ENCODE measurements at places on chromosomes 12 and 14.

GRCh38 chr14:72610096-72610830 lies 283.6 kb downstream of the DPF3 start:
- no peak for DNase-seq

- DNase-seq: no peak
Measured at GRCh38 chr12:69476276-69477017, 6.3 kb downstream of the FRS2 start.

DNA sequence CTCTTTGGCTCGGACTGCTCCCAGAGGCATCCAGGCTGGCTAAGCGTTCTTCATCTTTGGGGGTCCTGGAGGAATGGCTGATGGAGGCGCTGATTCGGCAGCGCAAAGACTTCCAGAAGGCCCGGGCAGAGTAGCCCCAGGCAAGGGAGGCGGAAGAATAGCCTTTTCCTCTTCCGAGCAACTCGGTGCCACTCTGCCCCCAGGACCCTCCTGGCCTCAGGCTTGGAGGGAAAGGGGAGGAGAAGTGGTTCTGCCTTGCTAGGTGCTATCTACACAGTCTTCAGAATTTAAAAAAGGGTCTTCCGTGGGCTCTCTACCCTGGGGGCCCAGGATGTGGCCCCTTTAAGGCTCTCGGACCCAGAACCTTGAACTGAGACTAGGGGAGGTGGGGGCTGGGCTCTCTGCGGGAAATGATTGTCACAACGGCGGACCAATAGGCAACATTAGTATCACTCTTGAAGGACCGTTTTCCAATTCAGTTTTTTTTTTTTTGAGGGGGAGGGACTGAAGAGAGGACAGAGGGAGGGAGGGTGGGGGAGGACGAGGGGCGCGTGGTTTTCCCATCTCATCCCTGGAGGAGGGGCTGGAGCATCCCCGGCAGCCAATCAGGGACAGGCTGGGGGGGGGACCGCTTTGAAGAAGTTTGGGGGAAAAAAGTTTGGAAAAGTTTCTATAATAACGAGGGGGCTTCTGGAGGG lies at the start of gene NFATC4:
TSS of gene NFATC4 (plus strand) at position 671 of the 698 bp plus-strand sequence. CDS start 157 bp downstream, outside the sequence.
- DNase-seq: no peak

GRCh38 chr14:28323951-28324741 lies 442.4 kb upstream of the FOXG1 start:
- DNase-seq: no peak

DNA sequence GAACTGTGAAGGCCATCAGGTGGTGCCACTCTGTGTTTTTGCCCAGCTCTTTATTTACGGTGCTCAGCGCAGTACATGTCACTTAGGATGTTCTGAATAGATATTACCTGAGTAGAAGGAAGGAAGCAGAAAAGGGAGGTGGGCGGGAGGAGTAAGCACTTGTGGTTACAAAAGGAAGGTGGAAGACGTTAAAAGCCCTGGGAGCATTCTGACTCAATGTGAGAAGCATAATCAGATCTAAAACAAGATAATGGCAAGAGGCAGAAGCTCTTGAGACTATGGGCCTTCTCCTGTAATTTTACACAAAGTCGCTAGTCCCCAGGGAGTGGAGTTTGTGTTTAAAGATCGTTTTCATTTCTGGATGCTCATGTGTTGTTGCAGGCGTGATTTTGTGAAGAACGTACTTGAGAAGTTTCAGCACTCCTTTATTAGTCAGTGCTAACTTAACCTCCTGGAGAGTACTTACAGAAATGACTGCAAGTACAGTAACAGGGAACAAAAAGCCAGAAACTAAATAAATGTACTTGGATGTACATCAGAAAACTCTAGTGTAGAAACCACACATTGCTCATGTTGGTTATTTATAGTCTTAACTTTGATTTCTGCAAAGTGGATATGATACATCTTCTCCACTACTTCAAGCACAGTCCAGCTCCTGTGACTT lies 1523.5 kb downstream of the AACS start:
- DNase-seq: no peak

Data from stimulated activated CD4-positive, alpha-beta T cell treated with anti-CD3 and anti-CD28 coated beads, Interleukin-1b, Interleukin-23, amount 100 ng/mL, for 1 hour (primary cell).